GM23248 (cell line): ENCODE measurements at places on chromosomes 7 and 10.

DNA sequence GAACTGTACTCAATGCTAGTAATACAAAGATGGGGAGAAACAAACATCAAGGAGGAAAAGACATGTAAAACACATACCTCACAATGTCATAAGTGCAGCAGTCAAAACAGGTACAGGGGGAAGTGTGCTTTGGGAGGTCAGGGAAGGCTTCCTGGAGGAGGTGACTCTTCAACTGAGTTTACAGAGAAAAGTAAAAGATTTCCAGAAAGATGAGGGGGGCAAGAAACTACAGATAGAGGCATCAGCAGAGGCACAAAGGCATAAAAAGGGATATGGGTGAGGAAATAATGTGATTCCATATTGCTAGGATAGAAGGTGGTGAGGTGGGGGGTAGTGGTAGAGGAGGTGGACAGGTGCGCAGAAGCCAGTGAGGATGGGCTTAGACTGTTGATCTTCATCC is 95.0 kb downstream of the LSM5 start:
- H3K27ac ChIP-seq, result no peak overlapping the region
- no peaks in the 10 kb centered on the region for H3K27me3 ChIP-seq
- no peak for DNase-seq
- H3K4me3 ChIP-seq, result no peak overlapping the region
- no peaks in the 10 kb centered on the region for H3K4me1 ChIP-seq

DNA sequence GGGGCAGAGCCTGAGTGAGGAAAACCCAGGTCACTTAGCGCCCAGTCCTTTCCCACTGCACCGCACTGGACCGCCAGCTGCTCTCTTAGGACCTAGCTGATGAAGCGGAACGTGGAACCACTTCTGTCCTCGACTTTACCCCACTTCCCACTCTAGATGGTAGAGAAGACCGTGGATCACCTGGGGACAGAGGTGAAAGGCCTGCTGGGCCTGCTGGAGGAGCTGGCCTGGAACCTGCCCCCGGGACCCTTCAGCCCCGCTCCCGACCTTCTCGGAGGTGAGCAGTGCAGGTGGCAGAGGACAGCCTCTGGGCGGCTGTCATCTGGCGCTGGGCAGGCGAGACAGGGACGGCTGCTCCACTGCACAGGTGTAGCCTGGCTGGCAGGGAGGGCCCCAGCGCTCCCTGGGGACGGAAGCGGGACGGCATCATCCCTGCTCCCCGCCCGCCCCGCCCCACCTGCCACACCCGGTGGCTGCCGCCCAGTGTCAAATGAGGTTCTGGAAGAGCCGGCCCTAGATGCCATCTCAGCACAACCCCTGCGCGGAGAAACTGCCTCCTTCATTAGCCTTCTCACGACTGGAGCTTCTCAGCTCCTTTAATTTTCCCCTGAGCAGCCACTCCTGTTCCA is 11.7 kb downstream of the PLAC9 start:
- H3K27ac ChIP-seq, result no peak overlapping the region
- H3K4me1 ChIP-seq, result peaks cover 18% of the 10 kb centered on the region
- H3K27me3 ChIP-seq, result no peaks in the 10 kb centered on the region
- peak; percentile 35 for DNase-seq
- no peaks in the 10 kb centered on the region for H3K36me3 ChIP-seq

DNA sequence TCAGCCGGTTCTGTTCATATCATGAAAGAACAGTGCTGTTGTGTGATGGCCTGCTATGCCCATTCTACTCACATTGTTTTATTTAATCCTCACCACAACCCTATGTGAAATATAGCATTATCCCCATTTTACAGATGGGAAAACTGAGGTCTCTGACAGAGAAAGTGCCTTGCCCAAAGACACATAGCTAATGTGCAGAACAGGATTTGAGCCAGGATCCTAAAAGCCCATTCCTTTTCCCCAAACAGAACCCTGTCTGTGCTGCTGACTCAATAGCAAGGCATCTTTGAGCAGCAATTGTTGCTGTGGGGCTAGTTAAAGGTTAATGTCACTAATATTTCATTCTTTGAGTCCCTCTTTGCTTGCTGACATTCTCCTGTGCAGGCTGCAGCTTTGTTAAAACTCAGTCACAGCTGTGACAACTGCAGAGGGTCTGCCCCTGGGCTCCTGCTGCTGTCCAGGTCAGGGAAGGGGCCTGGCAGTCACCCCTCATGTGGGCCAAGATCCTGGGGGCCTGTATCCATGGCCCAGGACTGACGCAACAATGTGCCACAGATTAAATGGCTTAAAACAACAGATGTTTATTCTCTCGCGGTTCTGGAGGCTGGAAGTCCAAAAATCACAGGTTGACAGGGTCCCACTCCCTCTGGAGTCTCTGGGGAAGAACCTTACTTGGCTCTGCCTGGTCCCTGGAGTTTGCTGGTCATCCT is 40.4 kb downstream of the AFAP1L2 start:
- no peaks in the 10 kb centered on the region for H3K4me1 ChIP-seq
- H3K4me3 ChIP-seq, result no peak overlapping the region
- no peaks in the 10 kb centered on the region; the same call in 1 of the 2 replicates for H3K27me3 ChIP-seq
- H3K27ac ChIP-seq, result no peak overlapping the region
- H3K36me3 ChIP-seq, result no peaks in the 10 kb centered on the region
- no peak for DNase-seq

DNA sequence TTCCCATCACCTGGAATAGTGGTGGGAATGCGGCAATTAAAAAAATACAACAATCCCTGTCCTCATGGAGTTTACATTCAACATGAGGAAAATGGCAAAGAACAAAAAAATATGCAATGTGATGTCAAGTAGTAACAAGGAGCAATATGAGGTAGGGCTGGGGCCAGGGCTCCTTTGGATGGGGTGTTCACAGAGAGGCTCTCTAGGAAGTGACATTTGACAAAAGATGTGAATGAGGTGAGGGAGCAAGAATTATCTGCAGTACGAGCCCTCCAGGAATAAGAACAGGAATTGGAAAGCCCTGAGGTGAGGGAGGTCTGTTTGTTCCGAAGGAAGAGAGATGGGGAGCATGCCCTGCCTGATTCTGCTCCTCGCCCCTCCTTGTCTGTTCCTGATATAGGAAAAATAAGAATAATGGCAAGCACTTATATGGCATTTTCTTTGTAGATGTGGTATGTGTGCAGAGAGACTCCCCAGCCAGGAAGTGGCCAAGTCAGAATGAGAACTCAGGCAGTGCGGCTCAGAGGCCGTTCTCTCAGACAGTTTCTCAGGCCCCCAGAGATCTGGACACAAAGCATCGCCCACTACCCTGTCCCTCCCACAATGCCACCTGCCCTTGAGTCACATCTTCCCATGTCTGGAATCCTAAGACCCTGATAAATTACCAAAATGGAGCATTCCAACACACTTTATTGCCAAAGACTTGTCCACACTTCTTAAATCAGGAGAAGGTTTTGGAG is 105.6 kb downstream of the APBB1IP start:
- H3K27me3 ChIP-seq, result no peaks in the 10 kb centered on the region
- no peak overlapping the region for H3K27ac ChIP-seq
- H3K4me1 ChIP-seq, result no peaks in the 10 kb centered on the region
- DNase-seq, result no peak
- H3K36me3 ChIP-seq, result peaks cover 15% of the 10 kb centered on the region

GRCh38 chr10:71661060-71661622 is 58.4 kb downstream of the C10orf105 start:
- no peaks in the 10 kb centered on the region for H3K36me3 ChIP-seq
- H3K27ac ChIP-seq, result no peak overlapping the region
- no peak overlapping the region for H3K4me3 ChIP-seq
- no peaks in the 10 kb centered on the region for H3K4me1 ChIP-seq

DNA sequence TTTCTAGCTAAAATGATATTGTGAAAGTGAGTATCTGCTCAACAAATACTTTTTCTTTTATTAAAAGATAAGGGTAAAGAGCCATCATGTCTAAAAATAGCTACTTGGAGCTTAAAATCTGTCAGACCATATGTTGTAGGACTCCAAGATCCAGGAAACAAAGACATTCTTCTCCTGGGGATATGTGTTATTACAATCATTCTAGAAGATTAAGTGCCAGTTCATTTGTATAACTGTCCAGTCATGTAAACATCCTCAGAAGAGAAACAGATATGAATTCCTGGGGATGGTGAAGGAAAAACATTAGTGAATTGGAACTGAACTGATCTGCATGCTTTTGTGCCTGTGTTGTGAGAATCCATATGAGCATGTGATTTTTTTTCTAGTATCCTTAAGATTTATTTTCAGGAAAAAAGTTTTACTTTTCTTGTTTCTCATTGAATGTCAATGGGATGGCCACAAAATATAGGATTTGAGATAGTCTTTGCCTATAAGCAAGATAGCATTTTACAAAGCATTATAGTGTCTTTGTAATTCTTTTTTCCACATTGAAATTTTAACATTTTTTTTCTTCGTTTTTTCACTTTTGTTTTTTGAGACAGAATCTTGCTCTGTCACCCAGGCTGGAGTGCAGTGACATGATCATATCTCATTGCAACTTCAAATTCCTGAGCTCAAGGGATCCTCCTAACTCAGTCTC is 14.4 kb upstream of the MTERF1 start:
- no peaks in the 10 kb centered on the region for H3K27me3 ChIP-seq
- H3K4me1 ChIP-seq, result peaks cover 10% of the 10 kb centered on the region; the same call in 1 of the 2 replicates
- no peak for DNase-seq
- no peak overlapping the region for H3K27ac ChIP-seq

GRCh38 chr10:100579261-100580090 is 43.7 kb downstream of the HIF1AN start:
- H3K4me3 ChIP-seq, result no peak overlapping the region
- H3K36me3 ChIP-seq, result no peaks in the 10 kb centered on the region
- peaks cover 49% of the 10 kb centered on the region for H3K27me3 ChIP-seq
- H3K4me1 ChIP-seq, result no peaks in the 10 kb centered on the region

DNA sequence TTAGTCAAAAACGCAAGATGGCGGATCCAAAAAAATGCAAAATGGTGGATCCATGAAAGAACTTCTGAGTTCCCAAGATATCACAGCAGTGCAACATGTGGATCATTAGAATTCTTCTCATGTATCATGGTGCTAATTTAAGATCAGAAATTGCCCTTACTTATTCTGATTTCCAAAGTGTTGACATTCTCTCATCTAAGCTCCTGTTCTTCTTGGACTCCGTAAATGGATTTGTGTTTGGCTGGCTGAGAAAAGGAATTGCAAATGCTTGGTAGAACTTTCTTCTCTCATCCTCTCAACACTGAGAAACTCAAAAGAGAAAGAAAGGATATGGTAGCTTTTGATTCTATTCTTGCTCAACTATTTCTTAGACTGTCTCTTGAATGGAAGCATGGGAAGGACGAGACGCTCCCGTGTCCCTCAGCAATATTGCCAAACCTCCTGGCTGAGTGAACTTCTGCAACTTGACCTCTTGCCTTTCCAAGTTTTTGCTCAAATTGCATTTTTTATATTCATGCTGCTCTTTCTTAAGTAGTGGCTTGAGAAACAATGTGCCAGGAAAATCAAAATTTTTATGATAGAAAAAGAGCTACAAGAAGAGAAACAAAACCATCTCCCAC is 44.7 kb downstream of the FRMD4A start:
- H3K36me3 ChIP-seq, result no peaks in the 10 kb centered on the region
- H3K27ac ChIP-seq, result no peak overlapping the region
- H3K27me3 ChIP-seq, result peaks cover 26% of the 10 kb centered on the region; the same call in 1 of the 2 replicates
- no peak overlapping the region for H3K4me3 ChIP-seq
- no peak for DNase-seq

- no peak for DNase-seq
- H3K4me1 ChIP-seq, result no peaks in the 10 kb centered on the region
- no peak overlapping the region for H3K27ac ChIP-seq
- no peaks in the 10 kb centered on the region for H3K27me3 ChIP-seq
- H3K4me3 ChIP-seq, result no peak overlapping the region
- H3K36me3 ChIP-seq, result no peaks in the 10 kb centered on the region
Observed at GRCh38 chr7:89259085-89259484, 463.5 kb upstream of the TEX47 start.

DNA sequence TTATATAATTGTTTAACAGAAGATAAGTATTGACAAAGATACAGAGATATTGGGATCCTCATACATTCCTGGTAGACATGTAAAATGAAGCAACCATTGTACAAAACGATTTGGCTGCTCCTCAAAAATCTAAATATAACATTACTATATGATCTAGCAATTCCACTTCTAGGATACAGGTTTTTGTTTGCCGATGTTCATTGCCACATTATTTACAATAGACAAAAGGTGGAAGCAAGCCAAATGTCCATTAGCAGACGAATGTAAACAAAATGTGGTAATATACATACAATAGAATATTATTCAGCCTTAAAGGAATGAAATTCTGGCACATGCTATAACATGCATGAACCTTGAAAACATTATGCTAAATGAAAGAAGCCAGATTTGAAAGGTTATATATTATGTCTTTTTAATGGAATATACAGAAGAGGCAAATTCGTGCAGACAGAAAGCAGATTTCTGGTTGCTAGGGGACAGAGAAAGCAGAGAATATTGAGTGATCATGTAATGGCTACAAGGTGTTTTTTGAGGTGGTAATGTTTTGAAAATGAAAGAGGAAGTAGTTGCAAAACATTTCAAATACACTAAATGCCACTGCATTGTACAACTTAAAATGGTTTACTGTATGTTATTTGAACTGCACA is 44.9 kb downstream of the POLR1F start:
- H3K4me3 ChIP-seq, result no peak overlapping the region
- no peak for DNase-seq
- no peaks in the 10 kb centered on the region for H3K27me3 ChIP-seq

- no peak overlapping the region for H3K27ac ChIP-seq
- peak; percentile 76 for DNase-seq
- no peak overlapping the region for H3K4me3 ChIP-seq
- H3K27me3 ChIP-seq, result no peaks in the 10 kb centered on the region
- H3K36me3 ChIP-seq, result peaks cover 27% of the 10 kb centered on the region; the same call in 1 of the 2 replicates
- H3K4me1 ChIP-seq, result no peaks in the 10 kb centered on the region
Observed at GRCh38 chr7:44565097-44565794, 8.5 kb downstream of the DDX56 start.

DNA sequence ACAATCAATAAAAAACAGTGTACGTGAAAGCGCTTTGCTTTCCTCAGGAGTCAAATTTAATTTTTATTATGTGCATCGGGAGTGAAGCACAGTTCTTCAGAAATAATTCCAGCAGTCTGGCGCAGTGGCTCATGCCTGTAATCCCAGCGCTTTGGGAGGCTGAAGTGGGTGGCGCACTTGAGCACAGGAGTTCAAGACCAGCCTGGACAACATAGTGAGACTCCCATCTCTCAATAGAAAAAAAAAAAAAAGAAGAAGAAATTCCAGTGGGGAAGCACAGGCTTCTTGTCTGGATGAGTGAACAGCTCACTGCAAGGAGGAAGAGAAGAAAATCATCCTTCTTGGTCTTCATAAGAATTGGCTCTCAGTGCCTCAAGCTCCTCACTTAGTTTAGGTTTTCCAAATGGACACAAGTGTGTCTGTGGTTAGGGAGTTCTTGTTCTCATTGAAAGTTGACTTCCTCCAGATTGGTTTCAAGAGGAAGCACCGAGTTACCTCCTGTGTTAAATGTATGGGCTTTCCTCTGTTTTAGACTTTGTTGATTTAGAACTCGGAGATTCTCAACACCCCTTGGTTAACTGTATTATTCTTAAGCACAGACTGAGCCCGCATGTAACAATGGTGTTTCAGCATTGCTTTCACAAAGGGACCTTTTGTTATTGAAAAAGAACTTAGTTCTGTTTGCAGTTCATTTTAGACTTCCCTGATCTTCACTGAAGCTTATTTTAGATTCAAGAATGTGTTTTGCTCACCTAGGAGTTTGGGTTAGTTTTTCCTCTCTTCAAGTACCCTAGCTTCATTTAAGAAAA is 28.0 kb downstream of the LMTK2 start:
- H3K27me3 ChIP-seq, result no peaks in the 10 kb centered on the region
- H3K4me3 ChIP-seq, result no peak overlapping the region
- peaks cover 27% of the 10 kb centered on the region for H3K4me1 ChIP-seq
- no peak overlapping the region for H3K27ac ChIP-seq
